Stimulated activated CD8-positive, alpha-beta memory T cell treated with anti-CD3 and anti-CD28 coated beads, Interleukin-7, amount 100 ng/mL, for 1 hour (primary cell): ENCODE measurements at places on chromosomes 7 and 10.

DNA sequence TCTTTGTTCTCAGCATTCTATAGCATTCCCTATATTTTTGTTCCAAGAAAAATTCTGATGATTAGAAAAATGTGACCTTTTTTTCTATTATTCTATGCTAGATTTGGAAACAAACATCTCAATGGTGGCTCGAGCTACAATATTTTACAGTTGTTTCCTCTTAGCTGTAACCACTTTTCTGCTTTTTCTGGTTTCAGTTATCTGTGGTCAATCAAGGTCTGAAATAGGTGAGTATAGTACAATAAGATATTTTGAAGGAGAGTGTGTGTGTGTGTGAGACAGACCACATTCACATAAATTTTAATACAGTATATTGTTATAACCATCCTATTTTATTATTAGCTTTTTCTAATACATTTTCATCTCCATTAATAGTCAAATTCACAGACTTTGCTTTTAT, 564.5 kb upstream of the GHITM start:
- DNase-seq: no peak

- no peak for DNase-seq
These were observed 19.6 kb downstream of the ASAH2 start for GRCh38 chr10:50231515-50232260.

GRCh38 chr10:118394301-118395200, 52.4 kb upstream of the FAM204A start:
- DNase-seq: no peak

- no peak for DNase-seq
These were observed at the start of gene CTBP2 for GRCh38 chr10:125159932-125160855. Gene CTBP2, minus strand, starts transcription at chr10:125160563.

DNA sequence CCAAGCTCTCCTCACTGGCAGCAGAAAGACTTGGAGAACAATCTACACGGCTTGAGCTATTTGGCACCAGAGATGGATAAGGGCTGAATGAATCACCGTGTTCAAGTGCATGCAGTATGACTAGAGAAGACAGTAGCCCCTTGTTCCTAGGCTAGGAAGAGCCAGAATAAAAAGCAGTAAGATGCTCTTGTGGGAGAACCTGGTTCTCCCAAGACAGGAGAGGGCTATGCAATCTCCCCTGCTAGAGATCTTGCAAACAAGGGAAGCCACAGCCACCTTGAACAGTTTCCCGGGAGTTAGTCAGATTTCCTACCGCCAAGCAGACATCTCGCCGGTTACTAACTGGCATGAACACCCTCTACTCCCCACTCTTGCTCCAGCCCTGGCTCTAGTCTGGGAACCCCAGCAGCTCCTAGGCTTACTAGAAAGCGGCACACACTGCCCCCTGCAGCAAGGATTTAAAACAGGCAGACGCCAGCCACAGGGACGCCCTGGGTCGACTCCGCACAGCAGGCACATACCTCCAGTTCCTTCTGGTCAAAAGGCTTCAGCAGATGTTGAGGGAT, 107.3 kb downstream of the SMURF1 start:
- no peak for DNase-seq

DNA sequence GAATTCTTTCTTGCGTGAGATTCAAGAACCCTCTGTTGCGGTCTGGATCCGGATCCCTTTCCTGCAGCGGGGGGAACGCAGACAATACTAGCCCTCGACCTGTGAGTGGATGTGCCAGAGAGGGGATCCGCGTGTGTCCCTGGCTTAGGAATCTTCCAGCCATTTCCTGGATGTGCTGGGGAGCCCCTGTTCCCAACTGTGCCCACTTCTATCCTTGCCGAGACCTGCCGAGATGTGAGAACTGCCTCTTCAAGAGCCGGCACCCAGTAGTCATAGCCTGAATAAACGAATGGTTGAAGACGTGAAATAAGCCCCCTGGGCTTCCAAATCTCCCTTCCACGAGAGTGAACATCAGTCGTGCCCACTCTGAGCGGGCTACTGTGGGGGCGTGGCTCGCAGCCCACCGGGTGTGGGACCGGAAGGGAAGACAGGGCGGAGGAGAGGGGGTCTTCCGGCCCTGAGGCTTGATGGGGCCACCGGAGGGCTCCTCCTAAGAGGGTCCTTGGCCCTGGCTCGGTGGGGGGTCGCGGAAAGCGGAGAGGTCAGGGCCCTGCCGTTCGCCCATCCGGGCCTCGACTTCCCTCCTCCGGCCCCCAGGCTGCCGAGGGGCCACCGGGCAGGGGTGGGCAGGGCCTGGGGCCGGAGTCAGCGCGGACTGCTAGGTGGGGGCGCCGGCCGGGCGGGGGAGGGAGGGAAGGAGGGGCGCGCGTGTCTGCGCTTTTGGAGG, 1.3 kb upstream of the CCDC136 start:
- DNase-seq: no peak

GRCh38 chr7:149624006-149624405, 126.4 kb upstream of the ZNF746 start:
- no peak for DNase-seq

- no peak for DNase-seq
These were observed 1158.4 kb upstream of the AUTS2 start for GRCh38 chr7:68439897-68440296.

DNA sequence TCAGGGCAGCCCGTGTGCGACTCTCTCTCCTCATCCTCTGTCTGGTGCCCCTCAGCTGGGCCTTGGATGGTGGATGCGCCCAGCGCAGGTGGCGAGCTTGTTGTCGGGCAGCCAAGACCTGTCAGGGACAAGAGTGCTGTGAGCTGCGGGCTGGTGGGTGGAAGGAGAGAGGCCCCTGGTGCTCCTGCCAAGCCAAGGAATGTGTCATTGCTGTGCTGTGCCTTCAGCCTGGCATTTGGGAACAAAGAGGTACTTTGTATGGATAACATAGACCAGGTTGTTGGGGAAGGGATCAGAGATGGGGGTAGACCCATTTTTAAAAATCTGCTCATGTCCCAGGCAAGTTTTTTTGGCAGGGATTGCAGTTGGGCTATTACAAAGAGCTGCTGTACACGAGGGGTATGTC, 120.9 kb downstream of the PKD1L1 start:
- no peak for DNase-seq

- no peak for DNase-seq
These were observed 203.7 kb downstream of the SORCS1 start for GRCh38 chr10:106960812-106961211.

DNA sequence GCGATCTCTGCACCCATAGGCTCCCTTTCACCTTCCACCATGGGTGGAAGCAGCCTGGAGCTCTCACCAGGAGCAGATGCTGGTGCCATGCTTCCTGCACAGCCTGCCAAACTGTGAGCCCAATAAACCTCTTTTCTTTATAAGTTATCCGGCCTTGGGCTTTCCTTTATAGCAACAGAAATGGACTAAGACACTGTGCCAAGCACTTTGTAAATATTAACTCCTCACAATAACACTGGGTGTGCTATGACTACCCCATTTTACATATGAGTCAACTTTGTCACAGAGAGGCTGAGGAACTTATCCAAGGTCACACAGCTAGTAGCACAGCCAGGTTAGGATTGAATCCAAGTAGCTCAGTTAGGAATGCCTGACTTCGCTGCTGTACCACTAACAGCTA, 79.7 kb upstream of the KCNMA1 start:
- no peak for DNase-seq

DNA sequence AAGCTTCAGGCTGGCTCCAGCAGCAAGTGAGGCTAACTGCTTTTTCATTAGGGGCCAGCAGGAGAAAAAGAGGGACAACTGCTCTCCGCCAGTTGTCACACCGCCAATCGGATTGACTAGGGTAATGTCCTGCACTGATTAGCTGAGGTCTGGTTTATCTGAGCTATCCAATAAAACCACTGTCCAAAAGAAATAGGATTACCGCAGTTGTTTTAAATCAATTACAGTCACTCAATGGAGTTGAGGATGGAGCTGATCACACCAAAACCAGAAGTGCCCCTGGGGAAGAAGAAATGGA, 351.4 kb upstream of the NPVF start:
- no peak for DNase-seq

GRCh38 chr10:98242823-98243222, 25.2 kb downstream of the LOXL4 start:
- no peak for DNase-seq

DNA sequence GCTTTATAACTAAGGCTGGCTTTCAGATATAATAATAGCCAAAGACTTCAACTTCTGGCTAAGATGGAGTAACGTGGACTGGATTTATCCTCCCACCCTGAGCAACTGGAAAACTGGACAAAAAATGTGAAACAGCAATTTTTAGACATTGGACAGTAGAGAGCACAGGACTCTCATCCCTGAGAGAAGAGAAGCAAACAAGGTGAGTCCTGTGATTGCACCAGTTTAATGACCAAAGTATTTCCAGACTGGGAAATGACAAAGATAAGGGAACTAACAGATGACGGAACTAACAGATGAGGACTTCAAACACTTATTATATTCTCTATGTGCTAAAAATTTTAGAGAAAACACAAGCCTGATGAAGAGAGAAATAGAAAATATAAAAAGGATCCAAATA, 175.7 kb upstream of the SLC25A13 start:
- no peak for DNase-seq

DNA sequence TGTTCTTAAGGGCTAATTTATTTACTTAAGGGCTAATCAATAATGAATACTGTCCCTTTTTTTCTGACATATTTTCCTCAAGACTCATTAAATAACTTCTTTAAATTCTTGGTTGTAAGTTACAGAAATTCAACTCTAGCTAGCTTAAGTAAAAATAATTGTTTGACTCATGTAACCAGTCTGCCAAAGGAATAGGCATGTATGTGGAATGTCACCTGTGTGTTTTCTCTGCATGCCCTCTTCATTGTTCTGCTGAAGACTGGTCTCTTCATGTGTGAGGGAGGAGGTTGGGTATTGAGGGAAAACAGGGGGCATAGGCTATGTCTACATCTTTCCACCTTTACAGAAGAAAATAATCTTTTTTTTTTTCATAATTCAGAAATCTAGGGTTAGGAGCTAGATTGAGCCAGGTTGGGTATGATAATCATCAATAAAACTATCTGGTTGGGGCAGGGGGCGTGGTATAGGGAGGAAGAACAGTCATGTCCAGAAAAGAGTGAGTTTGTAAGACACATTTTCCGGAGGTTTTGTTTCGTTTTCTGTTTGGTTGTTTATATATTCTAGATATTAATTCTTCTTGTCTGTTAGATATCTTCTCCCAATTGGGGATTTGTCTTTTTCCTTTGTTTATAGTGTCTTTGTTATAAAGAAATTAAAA, 37.9 kb downstream of the EXOC4 start:
- no peak for DNase-seq

GRCh38 chr7:45294559-45294958, 137.0 kb downstream of the RAMP3 start:
- DNase-seq: no peak

DNA sequence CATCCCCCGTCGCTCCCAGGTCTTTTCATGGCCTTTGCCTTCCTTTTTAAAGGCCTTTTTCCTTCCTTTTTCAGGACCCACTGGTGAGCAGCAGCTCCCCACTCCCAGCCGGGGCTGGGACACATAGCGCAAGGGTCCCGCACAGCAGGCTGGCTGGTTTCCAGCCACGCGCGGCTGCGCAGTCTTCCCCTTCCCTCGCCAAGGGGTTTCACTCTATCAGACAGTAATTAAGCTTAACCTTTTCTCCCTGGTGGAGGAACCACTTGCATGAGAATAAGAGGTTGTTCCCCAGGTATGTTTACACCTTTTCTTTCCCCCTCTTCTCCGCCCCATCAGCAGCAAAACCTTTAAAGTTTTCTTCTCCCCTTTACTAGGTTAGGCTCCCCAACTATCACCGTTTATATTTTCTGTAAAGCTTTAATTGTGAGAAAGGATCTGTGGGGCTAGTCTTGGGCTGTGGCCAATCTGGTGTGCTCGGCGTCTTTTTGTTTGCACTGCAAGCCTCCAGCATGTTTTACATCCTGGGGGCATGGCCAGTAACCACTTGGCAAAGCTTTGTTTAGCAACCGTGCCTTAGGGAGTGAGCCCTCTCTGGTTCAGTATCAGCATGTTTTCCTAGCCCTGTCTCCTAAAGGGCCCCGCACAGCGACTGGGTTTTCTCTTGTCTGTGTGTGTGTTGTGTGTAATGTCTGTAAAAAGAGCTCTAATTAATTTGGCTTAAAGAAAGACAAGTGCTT, 219.6 kb downstream of the PHF14 start:
- no peak for DNase-seq

- DNase-seq: no peak
These were observed 56.8 kb downstream of the MGMT start for GRCh38 chr10:129523723-129524316.

GRCh38 chr7:36047091-36047658, 105.9 kb upstream of the EEPD1 start:
- DNase-seq: no peak

- no peak for DNase-seq
These were observed 60.7 kb downstream of the ZRANB1 start for GRCh38 chr10:125002423-125003145.

DNA sequence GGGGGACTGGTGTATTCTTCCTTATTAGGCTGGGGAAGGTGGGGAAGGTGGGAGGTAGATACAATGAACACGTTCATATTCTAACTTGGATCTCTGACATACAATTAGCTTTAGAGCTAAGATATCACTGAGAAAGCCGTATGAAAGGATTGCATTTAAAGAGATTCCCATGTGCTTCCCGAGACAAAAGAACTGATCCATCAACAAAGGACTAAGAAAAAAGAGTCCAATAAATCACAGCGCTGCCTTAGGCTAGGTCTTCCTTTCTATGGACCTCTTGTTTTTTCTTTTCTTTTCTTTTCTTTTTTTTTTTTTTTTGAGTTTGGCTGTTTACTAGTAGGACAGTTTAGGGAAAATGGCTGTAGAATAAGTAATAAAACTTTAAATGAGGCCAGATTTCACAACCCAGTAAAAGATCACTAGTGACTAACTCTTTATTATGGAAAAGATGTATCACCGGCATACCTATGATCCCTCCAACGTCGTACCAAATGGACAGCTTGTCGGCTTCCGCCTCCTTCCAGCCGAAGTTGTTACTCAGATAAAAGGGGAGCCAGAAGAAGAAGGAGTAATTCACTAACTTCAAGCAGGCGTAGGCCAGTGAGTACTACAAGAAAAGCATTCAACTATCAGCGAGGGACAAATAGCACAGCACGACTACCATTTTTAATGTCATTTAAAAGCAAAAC, 50.0 kb downstream of the SLC37A3 start:
- no peak for DNase-seq

GRCh38 chr10:62511238-62511637, 137.1 kb downstream of the ZNF365 start:
- DNase-seq: no peak

GRCh38 chr10:126857178-126857806, 47.9 kb upstream of the DOCK1 start:
- DNase-seq: no peak

DNA sequence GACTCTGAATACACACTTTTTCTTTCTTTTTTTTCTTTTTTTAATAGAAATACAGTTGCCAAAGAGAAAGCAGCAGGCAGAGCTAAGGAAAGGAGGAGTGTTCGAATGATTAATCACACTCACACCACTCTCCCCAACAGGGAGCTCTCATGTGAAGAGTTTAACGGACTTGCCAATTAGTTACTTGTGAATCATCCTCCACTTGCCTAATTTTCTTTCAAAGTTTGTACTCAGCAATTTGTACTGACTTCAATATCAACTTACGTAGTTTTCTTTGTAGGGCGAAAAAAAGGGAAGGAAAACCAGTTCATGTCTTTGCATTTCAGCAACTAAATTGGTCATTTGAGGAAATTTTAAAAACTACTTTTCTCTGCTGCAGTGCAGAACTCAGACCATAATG, 109.2 kb downstream of the PIP4K2A start:
- no peak for DNase-seq
